ENCODE measurements at places on chromosomes 4 and X.

DNA sequence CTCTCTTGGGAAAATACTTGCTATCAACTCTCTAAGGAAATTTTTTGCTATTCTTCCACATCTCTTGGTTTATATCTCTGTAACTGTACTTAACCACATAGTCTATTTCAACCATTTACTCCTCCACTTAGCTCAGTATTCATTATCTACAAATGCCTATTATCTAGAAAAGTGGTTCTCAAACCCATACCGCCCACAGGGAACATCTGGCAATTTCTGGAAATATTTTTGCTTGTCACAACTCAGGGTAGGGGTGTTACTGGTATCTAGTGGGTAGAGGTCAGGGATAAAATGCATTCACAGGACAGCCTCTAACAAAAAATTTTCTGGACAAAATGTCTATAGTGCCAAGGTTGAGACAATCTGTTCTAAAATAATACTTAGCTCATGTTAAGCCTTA, 14.4 kb downstream of the ATRX start:
- DNase-seq: no peak

DNA sequence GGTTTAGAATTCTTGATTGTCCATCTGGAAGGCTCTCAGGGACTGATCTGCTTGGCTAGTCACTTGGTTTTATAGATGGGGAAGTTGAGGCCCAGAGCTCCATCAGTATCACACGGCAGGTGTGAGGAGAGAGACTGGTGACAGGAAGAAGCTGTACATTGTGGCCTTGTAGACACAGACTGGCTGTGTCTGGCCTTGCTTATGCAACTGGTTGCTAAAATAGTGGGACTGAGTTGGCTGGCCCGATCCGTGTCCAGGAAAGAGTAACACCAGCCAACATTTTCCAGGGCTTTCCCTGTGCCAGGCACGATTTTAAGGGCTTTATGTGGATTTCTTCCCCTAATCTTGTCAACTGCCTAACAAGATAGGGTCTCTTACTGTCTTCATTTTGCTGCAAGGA, 2.8 kb downstream of the TBC1D14 start:
- DNase-seq: no peak

DNA sequence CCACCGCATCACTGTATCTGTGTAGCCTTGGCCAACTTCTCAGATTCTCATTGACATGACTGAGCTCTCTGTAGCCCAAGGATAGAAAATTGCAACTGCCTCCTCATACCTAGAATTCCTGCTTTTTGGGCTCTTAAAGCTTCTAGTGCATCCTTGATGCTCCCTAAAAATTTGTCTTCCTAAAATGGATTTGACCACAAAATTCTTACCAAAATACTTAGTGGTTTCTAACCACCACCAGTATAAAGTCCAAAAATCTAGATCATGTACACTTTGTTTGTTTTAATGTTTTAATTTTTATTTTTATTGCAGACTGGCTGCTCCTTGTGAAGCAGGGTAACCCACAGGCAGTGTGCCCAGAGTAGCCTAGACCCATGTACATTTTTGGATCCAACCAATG, 75.5 kb downstream of the TBC1D9 start:
- no peak for DNase-seq

DNA sequence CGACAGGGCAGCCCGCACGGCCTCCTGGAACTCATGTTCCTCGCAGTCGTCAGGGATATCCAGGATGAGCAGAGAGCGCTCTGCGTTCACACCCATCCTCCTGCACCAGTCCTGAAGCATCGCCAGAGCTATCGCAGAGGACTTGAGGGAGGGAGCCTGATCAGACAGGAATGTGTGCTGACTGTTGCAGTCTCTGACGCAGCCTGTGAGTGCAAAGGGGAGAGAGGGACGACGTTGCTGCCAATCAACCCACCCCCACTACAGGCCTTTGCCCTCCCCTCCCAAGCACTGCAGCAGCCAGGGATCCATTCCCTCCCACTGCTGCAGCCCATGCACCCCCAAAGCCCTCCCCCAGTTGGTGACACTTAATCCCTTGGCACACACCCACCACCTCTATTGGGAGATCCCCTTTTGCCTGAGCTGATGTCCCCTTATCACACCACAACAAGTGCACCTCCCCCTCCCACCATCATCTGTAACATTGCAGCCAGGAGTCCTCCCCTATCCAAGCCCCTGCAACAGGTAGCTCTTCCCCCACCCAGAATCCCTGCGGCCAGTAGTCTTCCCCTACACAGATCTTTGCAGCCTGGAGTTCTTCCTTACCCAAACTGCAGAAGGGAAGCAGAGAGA, 897 bp downstream of the PNMA6F start:
- no peak for DNase-seq

DNA sequence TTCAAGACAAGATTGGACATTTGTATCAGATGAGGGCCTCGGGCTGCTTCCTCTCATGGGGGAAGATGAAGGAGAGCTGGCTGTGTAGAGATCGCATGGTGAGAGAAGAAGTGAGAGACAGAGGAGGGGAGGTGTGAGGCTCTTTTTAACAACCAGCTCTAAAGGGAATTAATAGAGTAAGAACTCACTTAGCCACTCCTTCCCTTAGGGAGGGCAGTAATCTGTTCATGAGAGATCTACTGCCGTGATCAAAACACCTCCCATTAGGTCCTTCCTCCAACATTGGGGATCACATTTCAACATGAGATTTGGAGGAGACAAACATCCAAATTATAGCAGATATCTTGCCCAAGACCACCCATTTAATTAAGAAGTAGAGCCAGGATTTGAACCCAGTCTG, 97.0 kb downstream of the ARX start:
- no peak for DNase-seq

- DNase-seq: no peak
These were observed 26.4 kb upstream of the FAM241A start for GRCh38 chr4:112118742-112119352.

DNA sequence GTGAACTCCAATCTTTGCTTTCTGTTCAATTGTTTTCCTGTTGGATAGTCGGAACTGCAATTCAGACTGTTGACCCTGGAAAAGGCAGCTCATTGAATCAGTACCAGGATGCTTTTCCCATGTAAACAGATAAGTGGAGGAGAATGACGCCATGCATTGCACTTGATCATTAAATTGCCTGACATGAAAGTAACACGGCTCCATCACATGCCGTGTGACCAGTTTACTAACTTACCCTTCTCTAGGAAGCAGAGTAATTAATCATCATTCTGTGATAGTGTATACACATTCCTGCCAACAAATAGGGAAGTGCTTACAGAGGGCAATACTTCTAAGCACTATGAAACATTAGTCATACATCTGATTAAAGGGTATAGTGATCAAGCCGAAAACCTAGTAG, 101.4 kb downstream of the PPARGC1A start:
- no peak for DNase-seq

GRCh38 chrX:108036298-108036973, 8.4 kb upstream of the VSIG1 start:
- no peak for DNase-seq

GRCh38 chrX:19121466-19121865, 802 bp downstream of the ADGRG2 start:
- DNase-seq: no peak

- DNase-seq: no peak
These were observed 194.7 kb downstream of the RAB28 start for GRCh38 chr4:13289391-13289790.

- no peak for DNase-seq
These were observed 588.6 kb downstream of the NLGN4X start for GRCh38 chrX:5640071-5640470.

GRCh38 chr4:184289179-184289535, 71.5 kb upstream of the ENPP6 start:
- DNase-seq: no peak

DNA sequence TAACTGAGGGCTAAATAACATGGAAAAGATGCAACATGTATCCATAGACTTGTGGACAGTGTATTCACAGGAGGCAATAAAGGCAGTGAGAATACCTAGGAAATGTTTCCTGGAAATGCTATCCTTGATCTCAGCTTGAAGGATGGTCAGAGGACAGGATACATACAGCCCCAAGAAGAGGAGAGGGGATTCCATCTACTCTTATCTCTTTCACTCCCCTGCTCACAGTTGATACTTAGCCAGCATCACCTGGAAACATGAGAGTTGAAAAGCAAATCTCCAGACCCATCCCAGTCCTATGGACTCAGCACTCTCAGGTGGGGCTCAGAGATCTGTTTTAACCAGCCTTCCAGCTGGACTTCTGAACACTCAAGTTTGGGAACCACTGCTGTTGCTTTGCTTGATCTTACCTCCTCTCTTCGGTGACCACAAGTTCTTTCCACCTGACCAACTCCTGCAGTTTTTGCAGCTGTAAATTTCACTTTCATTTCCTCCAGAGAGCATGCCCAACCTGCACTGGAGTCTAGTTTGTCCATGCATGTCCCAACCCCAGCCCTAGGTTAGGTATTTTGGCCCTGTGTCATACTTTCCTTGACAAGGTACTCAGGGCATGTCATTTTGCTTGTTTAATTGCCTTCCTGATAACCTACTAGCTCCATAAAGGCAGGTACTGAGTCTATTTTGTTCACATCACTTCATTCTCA, 10.4 kb downstream of the RELL1 start:
- peak; percentile 58 for DNase-seq

DNA sequence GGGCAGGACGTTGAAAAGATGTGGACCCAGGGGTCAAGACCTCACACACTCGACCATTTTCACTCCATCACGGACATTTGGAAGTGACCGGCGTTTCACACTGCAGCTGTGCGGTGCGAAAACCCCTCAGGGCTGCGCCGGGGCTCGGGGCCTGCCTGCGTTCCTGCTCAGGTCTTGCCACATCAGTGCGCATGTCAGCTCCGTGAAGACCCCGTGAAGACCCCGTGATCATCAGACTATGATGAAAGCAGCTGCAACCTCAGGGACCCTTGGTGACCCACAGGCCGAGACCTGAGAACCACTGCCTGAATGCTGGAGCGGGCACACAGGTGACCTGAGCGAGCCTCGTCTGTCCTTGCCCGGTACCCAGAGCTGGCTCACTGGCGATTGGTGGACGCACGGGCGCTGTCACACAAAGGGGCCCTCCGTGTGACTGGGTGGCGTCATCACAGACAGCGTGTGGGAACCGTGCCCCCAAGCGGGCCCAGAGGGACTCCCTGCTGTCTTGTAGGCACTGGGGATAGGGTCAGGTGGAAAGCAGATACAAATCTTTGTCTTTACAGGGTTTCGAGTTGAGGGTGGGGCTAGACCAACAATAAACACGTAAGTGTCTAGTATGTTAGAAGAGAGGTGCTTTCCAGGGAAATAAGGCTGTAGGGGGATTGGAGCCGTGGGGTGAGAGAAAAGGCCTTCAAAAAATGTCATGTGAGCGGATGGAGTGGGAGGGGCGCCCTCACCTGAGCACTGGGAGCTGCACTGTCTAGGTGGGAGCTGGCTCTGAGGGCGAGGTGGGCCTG, 12.7 kb downstream of the MSANTD1 start:
- DNase-seq: no peak

- DNase-seq: no peak
These were observed 197.0 kb downstream of the ADGRL3 start for GRCh38 chr4:61397174-61397573.

GRCh38 chrX:122703762-122704161, 480.3 kb upstream of the GRIA3 start:
- DNase-seq: no peak

- no peak for DNase-seq
These were observed 102.6 kb downstream of the LHFPL1 start for GRCh38 chrX:112577146-112577545.

- no peak for DNase-seq
These were observed 19.6 kb downstream of the FAT1 start for GRCh38 chr4:186704057-186704456.

DNA sequence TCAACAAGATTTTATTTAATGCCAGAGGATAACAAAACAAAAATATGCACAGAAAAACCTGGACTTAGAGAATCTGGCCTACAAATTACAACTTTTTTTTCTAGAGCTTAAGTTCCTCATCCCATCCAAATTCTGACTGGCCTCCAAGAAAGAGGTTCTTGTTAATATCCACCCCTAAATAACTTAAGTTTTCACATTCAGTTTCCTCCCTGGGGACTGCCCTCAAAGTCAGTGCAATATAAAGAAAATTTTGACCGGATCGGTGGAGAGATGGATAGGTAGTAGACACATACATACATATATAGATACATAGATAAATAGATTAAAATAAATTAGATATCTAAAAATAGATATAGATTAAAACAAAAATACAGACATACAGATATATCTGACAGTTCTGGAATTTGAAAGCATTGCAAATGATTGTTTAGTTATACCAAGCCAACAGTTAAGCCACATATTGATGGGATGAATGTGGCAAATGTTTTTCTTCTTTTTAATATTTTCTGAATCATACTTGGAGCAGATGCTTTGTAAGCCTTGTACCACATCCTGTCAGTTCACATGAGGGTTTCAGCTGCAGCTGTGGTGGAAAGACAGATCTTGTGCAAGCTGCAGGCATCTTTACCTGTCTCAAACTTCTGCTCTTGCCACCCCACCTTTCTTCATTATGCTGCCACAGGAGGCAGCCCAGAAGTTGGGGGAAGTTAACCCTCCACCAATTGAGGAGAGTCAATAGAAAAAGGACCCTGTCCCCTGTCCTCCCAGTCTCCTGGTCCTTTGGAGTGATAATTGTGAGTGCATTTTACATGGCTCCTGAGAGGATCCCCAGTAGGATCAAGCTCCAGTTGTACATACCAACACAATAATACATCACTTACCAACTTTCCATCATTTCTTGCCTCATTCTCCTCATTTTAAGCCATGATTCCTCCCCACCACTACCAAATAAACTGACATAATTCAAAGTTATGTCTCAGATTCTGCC, 58.5 kb upstream of the PRDM8 start:
- peak; percentile 7 for DNase-seq

DNA sequence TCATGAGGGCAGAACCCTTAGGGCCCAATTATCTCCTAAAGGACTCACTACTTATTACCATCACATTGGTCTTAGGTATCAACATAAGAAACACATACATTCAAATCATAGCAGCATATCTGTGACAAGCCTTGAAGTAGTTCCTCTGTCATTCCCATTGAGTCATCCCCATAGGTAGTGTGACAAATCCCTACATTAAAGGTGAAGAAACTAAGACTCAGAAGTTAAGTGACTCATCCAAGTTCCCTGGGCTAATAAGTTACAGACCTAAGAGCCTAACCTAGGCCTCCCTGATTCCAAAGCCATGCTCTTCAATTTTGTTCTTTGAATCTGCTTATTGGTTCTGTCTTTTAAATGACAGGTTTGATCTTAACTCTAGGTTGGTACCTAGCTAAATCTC, 58.2 kb downstream of the CD38 start:
- DNase-seq: no peak
